Neural crest cell (in vitro differentiated cells): ENCODE measurements at places on chromosomes 3 and 15.

- H3K27ac ChIP-seq, result no peak overlapping the region
- H3K4me1 ChIP-seq, result no peaks in the 10 kb centered on the region
- DNase-seq, result peak; percentile 37
Observed at GRCh38 chr3:44992555-44993470, 16.8 kb downstream of the EXOSC7 start.

GRCh38 chr3:101556064-101556463, 5.6 kb upstream of the TRMT10C start:
- no peak overlapping the region for H3K27ac ChIP-seq
- no peak overlapping the region for H3K4me3 ChIP-seq
- peaks cover 3% of the 10 kb centered on the region for H3K4me1 ChIP-seq
- peaks cover 13% of the 10 kb centered on the region for H3K27me3 ChIP-seq
- no peak for DNase-seq
- H3K36me3 ChIP-seq, result no peaks in the 10 kb centered on the region

DNA sequence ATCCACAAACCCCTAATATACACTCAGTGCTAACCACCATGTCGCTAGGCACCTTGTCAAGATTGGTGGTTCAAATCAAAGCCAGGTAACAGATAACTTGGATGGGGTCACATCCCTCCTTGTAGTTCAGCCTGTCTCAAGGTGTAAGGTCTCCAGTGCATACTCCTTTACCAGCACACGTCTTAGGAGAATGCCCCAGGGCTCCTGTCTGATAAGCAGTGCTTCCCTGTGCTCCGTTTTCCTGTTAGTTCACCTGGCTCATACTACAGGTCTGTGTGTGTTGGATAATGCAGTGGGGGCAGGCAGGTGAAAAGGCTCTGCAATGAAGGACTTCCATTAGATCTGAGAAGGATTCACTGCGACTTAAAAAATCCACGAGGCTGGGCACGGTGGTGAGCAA, 50.7 kb downstream of the ETV5 start:
- H3K4me1 ChIP-seq, result no peaks in the 10 kb centered on the region
- peaks cover 32% of the 10 kb centered on the region for H3K36me3 ChIP-seq
- H3K27me3 ChIP-seq, result peaks cover 28% of the 10 kb centered on the region
- H3K4me3 ChIP-seq, result no peak overlapping the region
- H3K27ac ChIP-seq, result no peak overlapping the region

GRCh38 chr3:46612324-46612723, at the start of gene FAM240A:
Gene FAM240A (plus strand): TSS chr3:46612525. CDS start chr3:46612684, 159 bp downstream.
- no peak within 1 kb of the TSS for H3K4me3 ChIP-seq
- H3K4me1 ChIP-seq, result peaks cover 11% of the 10 kb centered on the region
- peaks cover 4% of the 10 kb centered on the region for H3K27me3 ChIP-seq
- no peaks in the 10 kb centered on the region for H3K36me3 ChIP-seq
- no peak within 1 kb of the TSS for H3K27ac ChIP-seq

- H3K27me3 ChIP-seq, result peaks cover 48% of the 10 kb centered on the region
- no peak overlapping the region for H3K27ac ChIP-seq
- no peak overlapping the region for H3K4me3 ChIP-seq
- DNase-seq, result no peak
- H3K4me1 ChIP-seq, result peaks cover 19% of the 10 kb centered on the region
Observed at GRCh38 chr15:60583946-60584345, 105.0 kb upstream of the ICE2 start.

DNA sequence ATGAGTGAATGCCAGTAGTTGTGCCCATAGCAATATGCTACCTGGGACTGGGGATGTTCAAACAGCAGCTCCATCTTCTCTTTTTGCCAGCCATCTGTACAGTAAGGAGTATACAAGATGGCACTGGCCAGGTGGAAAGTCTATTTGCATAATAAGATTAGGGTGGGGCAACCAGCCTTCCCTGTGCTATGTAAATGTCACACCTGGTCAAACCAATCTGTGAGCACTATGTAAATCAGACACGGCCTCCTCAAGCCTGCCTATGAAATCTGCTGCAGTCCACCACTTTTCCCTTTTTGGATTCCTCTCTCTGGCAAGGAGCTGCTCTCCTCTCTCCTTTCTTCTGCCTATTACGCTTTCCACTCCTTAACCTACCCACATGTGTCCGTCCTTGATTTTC, 53.0 kb downstream of the C3orf80 start:
- H3K4me3 ChIP-seq, result no peak overlapping the region
- H3K27me3 ChIP-seq, result no peaks in the 10 kb centered on the region
- H3K27ac ChIP-seq, result peak overlapping the region; percentile 8
- H3K4me1 ChIP-seq, result no peaks in the 10 kb centered on the region
- no peak for DNase-seq

- no peaks in the 10 kb centered on the region for H3K27me3 ChIP-seq
- no peaks in the 10 kb centered on the region for H3K36me3 ChIP-seq
- H3K27ac ChIP-seq, result no peak overlapping the region
- no peaks in the 10 kb centered on the region for H3K4me1 ChIP-seq
- DNase-seq, result no peak
Observed at GRCh38 chr15:65431731-65432130, 9.0 kb upstream of the IGDCC4 start.

GRCh38 chr15:48774484-48774883, 36.4 kb downstream of the CEP152 start:
- no peak overlapping the region for H3K4me3 ChIP-seq
- H3K27me3 ChIP-seq, result no peaks in the 10 kb centered on the region
- no peaks in the 10 kb centered on the region for H3K4me1 ChIP-seq
- H3K27ac ChIP-seq, result peak overlapping the region; percentile 6

DNA sequence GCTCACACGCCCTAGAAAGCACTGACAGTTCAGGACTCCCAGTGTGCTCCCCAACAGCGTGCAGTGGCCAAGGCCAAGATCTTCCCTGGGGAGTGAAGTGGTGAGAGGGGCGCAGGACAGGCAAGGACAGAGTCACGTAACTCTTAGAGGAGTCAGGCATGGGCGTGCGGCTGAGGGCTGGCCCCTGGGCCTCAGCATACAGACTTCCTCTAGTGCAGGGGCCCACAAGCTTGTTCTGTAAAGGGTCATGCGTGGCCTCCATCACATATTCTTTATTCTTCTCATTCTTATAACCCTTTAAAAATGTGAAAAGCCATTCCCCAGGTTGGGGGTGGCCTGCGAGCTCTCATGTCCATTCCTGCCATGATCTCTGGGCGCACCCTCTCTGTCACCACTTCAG, 25.2 kb downstream of the TMEM43 start:
- peaks cover 9% of the 10 kb centered on the region for H3K36me3 ChIP-seq
- no peak overlapping the region for H3K4me3 ChIP-seq
- H3K4me1 ChIP-seq, result peaks cover 3% of the 10 kb centered on the region
- no peaks in the 10 kb centered on the region for H3K27me3 ChIP-seq

GRCh38 chr3:15206662-15207576, 873 bp downstream of the CAPN7 start:
- peaks cover 24% of the 10 kb centered on the region for H3K4me1 ChIP-seq
- no peaks in the 10 kb centered on the region for H3K36me3 ChIP-seq
- DNase-seq, result peak; percentile 8

GRCh38 chr15:40157778-40158447, 3.0 kb upstream of the BUB1B start:
- no peaks in the 10 kb centered on the region for H3K36me3 ChIP-seq
- H3K27ac ChIP-seq, result peak overlapping the region; percentile 39
- no peaks in the 10 kb centered on the region for H3K27me3 ChIP-seq
- H3K4me3 ChIP-seq, result no peak overlapping the region
- peaks cover 5% of the 10 kb centered on the region for H3K4me1 ChIP-seq
- DNase-seq, result no peak

- no peak overlapping the region for H3K4me3 ChIP-seq
- H3K27me3 ChIP-seq, result no peaks in the 10 kb centered on the region
- H3K36me3 ChIP-seq, result peaks cover 7% of the 10 kb centered on the region
- no peak for DNase-seq
Observed at GRCh38 chr3:134536781-134537180, 50.9 kb downstream of the CEP63 start.

DNA sequence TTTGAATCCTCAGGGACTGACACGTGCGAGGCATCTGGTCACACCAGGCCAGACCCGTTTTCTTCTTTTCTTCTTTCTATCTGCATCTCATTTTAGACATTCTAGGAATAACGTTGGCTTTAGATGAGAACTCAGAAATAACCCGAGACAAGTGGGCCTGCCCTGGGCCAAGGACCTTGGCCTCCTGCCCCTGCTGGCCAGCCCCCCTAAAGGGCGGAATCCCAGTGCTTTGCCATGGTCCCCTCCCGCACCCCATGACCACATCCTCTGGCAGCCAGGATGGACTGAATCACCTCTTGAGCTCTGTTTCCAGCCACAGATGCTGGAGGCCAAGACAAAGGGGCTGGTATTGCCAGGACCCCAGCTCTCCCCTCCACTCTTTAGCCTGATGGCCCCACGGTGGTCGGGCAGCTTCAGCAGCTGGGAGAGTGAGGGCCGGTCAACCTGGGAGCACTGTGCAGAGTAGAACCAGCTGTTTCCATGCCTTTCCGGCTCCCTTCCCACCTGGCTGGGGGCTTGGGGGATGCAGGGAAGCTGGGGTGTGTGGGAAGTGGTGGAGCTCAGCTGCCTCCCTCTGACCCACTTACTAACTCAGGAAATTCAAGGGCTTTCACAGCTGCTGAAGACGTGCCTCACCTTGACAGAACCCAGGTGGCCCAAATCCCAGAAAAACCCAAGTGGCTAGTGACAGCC, 190.9 kb downstream of the FAM43A start:
- H3K27ac ChIP-seq, result no peak overlapping the region
- H3K4me1 ChIP-seq, result peaks cover 15% of the 10 kb centered on the region
- DNase-seq, result no peak
- H3K4me3 ChIP-seq, result no peak overlapping the region
- H3K27me3 ChIP-seq, result no peaks in the 10 kb centered on the region
- no peaks in the 10 kb centered on the region for H3K36me3 ChIP-seq

DNA sequence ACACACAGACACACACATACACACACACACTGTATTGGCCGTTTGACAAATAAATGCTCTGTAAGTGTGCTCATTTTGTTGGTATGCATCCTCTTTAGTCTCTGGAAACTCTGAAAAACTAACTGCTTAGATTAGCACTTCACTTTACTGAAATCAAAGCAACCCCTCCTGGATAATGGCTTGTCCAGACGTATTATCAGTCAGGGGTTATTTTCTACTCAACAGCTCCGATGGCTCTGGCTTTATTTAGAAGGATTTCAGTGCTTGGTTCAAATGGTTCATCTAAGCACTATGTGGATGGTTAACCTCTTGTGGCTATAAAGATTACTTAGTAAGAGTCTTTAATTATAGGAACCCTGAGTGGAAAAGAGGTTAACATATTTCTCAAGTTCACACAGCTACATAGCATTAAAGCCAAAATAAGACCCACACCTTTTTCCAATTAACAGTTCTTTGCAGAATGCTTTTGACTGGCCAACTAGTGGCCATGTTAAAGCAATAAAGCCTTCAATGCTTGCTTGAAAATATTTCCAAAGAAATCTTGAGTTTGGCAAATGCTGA, 516.1 kb upstream of the NAALADL2 start:
- DNase-seq, result no peak
- no peaks in the 10 kb centered on the region for H3K36me3 ChIP-seq
- no peaks in the 10 kb centered on the region for H3K27me3 ChIP-seq
- H3K27ac ChIP-seq, result no peak overlapping the region

DNA sequence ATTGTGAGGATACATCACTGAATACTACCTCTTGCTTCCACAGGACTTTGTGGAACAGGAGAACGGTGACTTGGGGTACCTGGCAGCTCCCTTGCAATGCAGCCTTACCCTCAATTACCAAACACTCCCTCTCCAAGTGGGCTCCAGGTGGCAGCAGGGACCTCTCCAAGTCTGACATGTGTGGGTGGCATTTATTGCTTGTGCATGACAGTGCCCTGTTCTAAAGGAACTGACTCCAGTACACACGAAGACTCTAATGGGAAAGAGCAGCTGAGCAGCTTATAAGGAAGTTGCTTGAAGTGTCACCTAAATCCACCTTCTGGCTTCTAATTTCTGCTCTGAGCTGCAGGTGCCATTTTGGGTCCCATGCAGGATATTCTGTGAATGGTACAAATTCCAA, 174.1 kb upstream of the SLCO3A1 start:
- H3K36me3 ChIP-seq, result peaks cover 4% of the 10 kb centered on the region
- H3K4me1 ChIP-seq, result no peaks in the 10 kb centered on the region
- H3K27ac ChIP-seq, result no peak overlapping the region
- H3K4me3 ChIP-seq, result no peak overlapping the region
- H3K27me3 ChIP-seq, result peaks cover 11% of the 10 kb centered on the region
- no peak for DNase-seq

- H3K4me1 ChIP-seq, result peaks cover 6% of the 10 kb centered on the region
- H3K27me3 ChIP-seq, result peaks cover 81% of the 10 kb centered on the region
- H3K27ac ChIP-seq, result no peak overlapping the region
- DNase-seq, result no peak
- no peaks in the 10 kb centered on the region for H3K36me3 ChIP-seq
- peak overlapping the region; percentile 35 for H3K4me3 ChIP-seq
Observed at GRCh38 chr3:195666-196065, 897 bp upstream of the CHL1 start.

DNA sequence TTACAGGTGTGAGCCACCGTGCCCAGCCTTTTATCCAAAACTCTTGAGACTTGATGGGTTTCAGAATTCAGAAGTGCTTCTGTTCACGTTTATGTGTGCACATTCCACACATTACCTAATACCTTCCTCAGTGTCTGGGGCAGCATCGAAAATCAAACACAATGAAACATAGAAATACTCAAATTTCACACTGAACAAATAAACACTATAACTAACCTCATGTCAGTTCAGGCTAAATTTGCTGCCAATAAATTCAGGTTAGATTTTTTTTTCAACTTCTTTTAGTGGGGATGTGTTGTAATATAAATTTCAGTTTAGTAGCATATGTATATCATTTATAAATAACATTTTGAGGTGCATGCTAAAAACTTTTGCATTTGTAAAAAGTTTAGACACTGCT, 2.8 kb downstream of the EIF2AK4 start:
- H3K27ac ChIP-seq, result no peak overlapping the region
- H3K4me3 ChIP-seq, result peak overlapping the region; percentile 36
- H3K4me1 ChIP-seq, result peaks cover 41% of the 10 kb centered on the region
- peaks cover 5% of the 10 kb centered on the region for H3K36me3 ChIP-seq
- DNase-seq, result no peak

DNA sequence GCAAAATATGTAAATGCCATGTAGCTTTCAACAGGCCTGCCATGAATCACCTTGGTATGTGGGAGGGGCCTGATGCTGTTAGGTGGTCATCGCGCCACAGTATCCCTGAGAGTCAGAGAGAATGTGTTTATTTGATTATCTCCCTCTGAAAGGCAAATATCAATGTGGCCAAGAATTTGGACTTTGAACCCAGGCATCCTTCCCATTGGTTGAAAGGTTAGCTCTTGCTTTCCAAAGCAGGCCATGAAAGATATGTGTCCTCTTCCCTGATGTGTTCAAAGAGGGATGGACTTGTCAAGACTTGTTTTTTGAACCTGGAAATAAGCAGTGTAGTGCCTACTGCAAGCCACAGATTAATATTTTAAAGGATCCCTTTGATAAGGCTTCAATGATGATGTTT, 36.7 kb downstream of the SRP14 start:
- no peak overlapping the region for H3K27ac ChIP-seq
- H3K36me3 ChIP-seq, result peaks cover 13% of the 10 kb centered on the region
- H3K27me3 ChIP-seq, result no peaks in the 10 kb centered on the region
